ENCODE measurements at places on chromosomes 5 and 9.

DNA sequence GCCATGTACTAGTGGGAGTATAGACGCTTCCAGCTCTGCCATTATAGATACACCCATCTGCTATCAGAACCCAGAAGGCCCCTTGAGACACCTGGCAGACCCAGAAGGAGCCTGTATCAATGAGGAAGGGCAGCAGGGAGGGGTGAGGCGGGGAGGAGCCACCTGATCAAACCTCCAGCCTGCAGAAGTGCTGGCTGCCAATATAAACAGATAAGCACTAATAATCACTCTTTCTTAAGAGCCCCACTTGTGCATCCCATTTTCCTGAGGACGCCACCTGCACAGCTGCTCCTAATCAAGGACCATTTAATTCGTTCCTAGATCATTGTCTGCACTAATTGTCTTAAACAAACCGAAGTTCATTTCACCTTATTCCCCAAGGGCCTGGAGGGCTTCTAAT, 75.0 kb upstream of the NEK6 start:
- DNase-seq, result peak; percentile 55

- no peak for DNase-seq
Measured at GRCh38 chr9:91908293-91908623, 41.8 kb downstream of the ROR2 start.

GRCh38 chr9:116760636-116761035, 73.5 kb downstream of the TRIM32 start:
- DNase-seq, result no peak

- no peak for DNase-seq
Measured at GRCh38 chr9:136671646-136672430, 9.1 kb downstream of the EGFL7 start.

- DNase-seq, result no peak
Measured at GRCh38 chr9:26950521-26950920, 3.5 kb upstream of the PLAA start.

Measured in NCI-H1436 treated with DMSO at 0.1 percent for 48 hours (cell line).